Sigmoid colon (tissue), 7 donors: ENCODE measurements at places on chromosomes 2 and 18. TPM values are rescaled to one million over a fixed set of nuclear protein-coding genes. Genes with fewer than 3 reads are reported as not detected.

Gene ALPG
- polyA plus RNA-seq, result 0.10 TPM

Gene RNU2-63P
- polyA plus RNA-seq, result not detected

Gene DIS3L2
- 17.5 TPM for polyA plus RNA-seq

Gene AGXT
- polyA plus RNA-seq, result 1.6 TPM

Gene PIEZO2
- polyA plus RNA-seq, result 1.4 TPM

Gene AP1S3
- 4.0 TPM for polyA plus RNA-seq

Gene MYOM1
- 3.3 TPM for polyA plus RNA-seq

Gene MDH1
- 246 TPM for polyA plus RNA-seq

Gene RAB27B
- 6.0 TPM for polyA plus RNA-seq

Gene METTL21A
- polyA plus RNA-seq, result 22.8 TPM

Gene SH3BP4
- polyA plus RNA-seq, result 4.8 TPM

Gene SKA1
- 5.4 TPM for polyA plus RNA-seq

Gene DTNA
- polyA plus RNA-seq, result 3.8 TPM

Gene TMEM37
- 96.9 TPM for polyA plus RNA-seq

Gene CHCHD5
- 43.0 TPM for polyA plus RNA-seq

Gene ITM2C
- 498 TPM for polyA plus RNA-seq

Gene IL18R1
- polyA plus RNA-seq, result 3.9 TPM

DNA sequence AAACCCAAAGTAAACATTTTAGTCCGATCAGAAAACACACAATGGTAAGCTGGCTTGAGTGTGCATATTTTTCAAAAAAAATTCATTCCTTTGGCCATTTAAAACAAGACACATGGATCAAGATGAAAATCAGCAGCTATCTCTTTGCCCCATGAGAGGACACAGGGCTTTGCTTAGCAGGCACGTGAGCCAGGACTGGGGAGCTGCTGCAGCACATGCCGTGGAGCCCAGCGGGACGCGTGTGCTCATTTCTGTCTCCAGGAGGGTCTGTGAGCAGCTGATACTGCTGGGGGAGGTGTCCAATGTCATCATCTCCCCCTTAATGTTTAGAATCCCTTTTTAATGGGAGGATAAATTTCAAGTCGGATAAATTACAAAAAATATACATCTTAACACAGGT, 49.8 kb upstream of the CNGA3 start:
- no peaks in the 10 kb centered on the region for H3K4me1 ChIP-seq
- no peak overlapping the region for H3K27ac ChIP-seq
- H3K4me3 ChIP-seq, result no peak overlapping the region
- DNase-seq, result no peak
- no peaks in the 10 kb centered on the region for H3K27me3 ChIP-seq

DNA sequence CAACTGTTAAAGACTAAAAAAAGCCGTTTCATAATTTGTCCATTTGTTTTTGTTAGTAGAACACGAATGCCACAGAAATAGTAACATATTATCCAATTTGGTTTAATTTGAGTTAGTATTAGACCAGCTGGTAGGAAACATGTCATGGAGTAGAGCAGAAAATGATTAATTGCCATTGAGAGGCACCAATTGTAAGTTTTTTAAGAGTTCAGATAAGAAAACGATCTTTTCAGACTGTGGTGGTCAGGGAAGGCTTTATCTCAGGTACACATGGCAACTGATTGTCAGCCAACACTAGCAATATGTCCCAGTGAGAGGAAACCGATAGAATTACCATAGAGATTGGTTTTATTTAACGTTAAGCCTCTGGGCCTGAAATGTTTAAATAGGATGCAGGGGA, 438.2 kb upstream of the MAP2 start:
- no peaks in the 10 kb centered on the region for H3K4me1 ChIP-seq
- no peak overlapping the region for H3K4me3 ChIP-seq
- no peak overlapping the region for H3K27ac ChIP-seq
- H3K27me3 ChIP-seq, result no peaks in the 10 kb centered on the region
- H3K36me3 ChIP-seq, result no peaks in the 10 kb centered on the region

GRCh38 chr18:62992877-62993365, 277.6 kb downstream of the PHLPP1 start:
- no peak for DNase-seq
- no peak overlapping the region for H3K27ac ChIP-seq
- no peak overlapping the region for H3K4me3 ChIP-seq
- H3K36me3 ChIP-seq, result no peaks in the 10 kb centered on the region

GRCh38 chr2:206641226-206641625, 1.1 kb upstream of the FAM237A start:
- no peaks in the 10 kb centered on the region for H3K36me3 ChIP-seq
- peaks cover 30% of the 10 kb centered on the region for H3K27me3 ChIP-seq
- H3K4me3 ChIP-seq, result no peak overlapping the region
- no peaks in the 10 kb centered on the region for H3K4me1 ChIP-seq
- no peak overlapping the region for H3K27ac ChIP-seq

DNA sequence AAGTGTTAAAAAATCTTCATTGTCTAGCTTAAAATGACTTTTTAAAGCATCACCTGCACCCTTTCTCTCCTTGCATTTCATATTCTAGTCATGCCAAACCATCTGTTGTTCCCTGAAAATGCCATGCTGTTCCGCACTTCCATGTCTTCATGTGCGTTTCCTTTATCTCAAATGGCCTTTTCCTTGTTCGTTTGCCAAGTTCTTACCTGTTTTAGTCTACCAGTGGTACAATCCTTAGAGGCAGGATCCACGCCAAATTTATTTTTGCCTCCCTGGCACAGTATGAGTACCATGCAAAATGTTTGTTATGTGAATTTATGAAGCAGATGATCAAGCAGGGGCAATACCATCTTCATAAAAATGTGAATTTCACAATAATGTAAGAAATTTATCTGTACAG, 37.0 kb downstream of the TMEFF2 start:
- no peaks in the 10 kb centered on the region for H3K27me3 ChIP-seq
- no peak overlapping the region for H3K27ac ChIP-seq
- H3K4me1 ChIP-seq, result peaks cover 5% of the 10 kb centered on the region
- no peaks in the 10 kb centered on the region for H3K36me3 ChIP-seq

DNA sequence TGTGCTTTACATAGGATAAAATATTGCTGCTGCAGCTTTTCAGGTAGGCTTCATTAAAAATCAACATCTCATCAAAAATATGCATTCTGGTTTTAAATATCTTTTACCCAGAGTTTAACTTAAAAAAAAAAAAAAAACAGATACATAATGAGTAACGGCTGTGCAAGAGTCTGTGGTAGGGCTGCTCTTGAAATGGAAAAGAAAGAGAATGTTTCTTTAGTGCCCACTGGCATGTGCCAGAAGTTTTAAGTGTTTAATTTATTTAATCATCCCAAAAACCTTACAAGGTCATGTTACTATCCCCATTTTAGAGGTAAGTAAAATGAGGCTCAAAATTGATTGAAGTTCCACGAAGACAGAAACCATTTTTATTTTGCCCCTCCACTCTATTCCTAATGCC, 92.1 kb downstream of the SLC8A1 start:
- no peaks in the 10 kb centered on the region for H3K27me3 ChIP-seq
- no peak for DNase-seq
- no peak overlapping the region for H3K4me3 ChIP-seq
- no peaks in the 10 kb centered on the region for H3K36me3 ChIP-seq
- peaks cover 31% of the 10 kb centered on the region for H3K4me1 ChIP-seq

DNA sequence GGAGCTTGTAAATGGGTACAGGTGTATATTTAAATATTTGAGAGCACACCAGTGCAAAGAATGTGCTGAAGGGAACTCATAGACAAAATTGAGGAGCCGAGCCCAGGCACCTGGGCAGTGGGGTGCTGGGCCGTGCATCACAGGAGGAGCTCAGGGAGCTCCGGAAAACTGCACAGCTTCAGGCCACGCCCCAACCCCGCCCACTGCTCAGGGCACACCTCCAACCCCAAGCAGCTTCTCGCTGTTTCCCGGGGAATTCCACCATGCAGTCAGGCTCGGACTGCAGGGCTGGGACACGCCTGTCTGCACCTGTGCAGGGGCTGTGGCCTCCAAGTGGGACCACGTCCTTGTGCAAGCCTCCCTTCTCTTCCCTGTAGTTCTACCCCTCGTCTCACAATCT, 243.0 kb downstream of the HDAC4 start:
- no peaks in the 10 kb centered on the region for H3K27me3 ChIP-seq
- no peak overlapping the region for H3K27ac ChIP-seq
- DNase-seq, result peak; percentile 71
- peaks cover 67% of the 10 kb centered on the region for H3K36me3 ChIP-seq
- H3K4me3 ChIP-seq, result no peak overlapping the region

DNA sequence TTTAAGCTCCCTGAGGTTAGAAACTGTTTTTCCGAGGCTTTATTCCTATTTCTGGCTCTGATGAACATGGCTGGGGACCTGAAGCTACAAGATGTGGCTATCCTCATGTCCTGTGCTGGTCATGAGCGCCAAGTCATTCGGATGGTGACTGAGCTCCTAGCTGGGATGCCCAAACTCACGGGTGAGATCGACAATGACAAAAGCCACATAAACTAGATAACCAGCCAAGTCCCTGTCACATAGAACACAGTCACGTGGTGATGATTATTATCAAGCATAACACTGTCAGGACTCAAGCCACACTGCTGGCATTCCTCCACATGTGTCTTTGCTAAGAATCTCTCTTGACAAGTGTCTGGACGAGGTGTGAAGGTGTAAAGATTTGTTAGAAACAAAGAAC, 274.9 kb downstream of the CLIP4 start:
- no peaks in the 10 kb centered on the region for H3K36me3 ChIP-seq
- no peak overlapping the region for H3K4me3 ChIP-seq
- H3K27ac ChIP-seq, result no peak overlapping the region
- no peak for DNase-seq
- H3K4me1 ChIP-seq, result no peaks in the 10 kb centered on the region
- H3K27me3 ChIP-seq, result no peaks in the 10 kb centered on the region

GRCh38 chr18:34031810-34032209, 192.9 kb downstream of the NOL4 start:
- DNase-seq, result no peak
- no peaks in the 10 kb centered on the region for H3K4me1 ChIP-seq
- no peak overlapping the region for H3K4me3 ChIP-seq
- no peaks in the 10 kb centered on the region for H3K36me3 ChIP-seq

- H3K4me3 ChIP-seq, result no peak overlapping the region
- no peak overlapping the region for H3K27ac ChIP-seq
- no peaks in the 10 kb centered on the region for H3K36me3 ChIP-seq
- H3K27me3 ChIP-seq, result no peaks in the 10 kb centered on the region
- H3K4me1 ChIP-seq, result peaks cover 10% of the 10 kb centered on the region
Measured at GRCh38 chr2:145065342-145065741, 545.4 kb upstream of the ZEB2 start.

- peak within 1 kb of the TSS; percentile 76 for H3K27ac ChIP-seq
- H3K36me3 ChIP-seq, result no peaks in the 10 kb centered on the region
- H3K4me3 ChIP-seq, result peak within 1 kb of the TSS; percentile 80
Measured at GRCh38 chr2:60553495-60554073, at the start of gene BCL11A. BCL11A (minus strand) TSS chr2:60553654; CDS start chr2:60553270, 384 bp downstream.

GRCh38 chr2:85165088-85165690, 32.0 kb downstream of the TCF7L1 start:
- no peak overlapping the region for H3K27ac ChIP-seq
- no peak for DNase-seq
- no peaks in the 10 kb centered on the region for H3K4me1 ChIP-seq
- H3K27me3 ChIP-seq, result no peaks in the 10 kb centered on the region
- no peak overlapping the region for H3K4me3 ChIP-seq

DNA sequence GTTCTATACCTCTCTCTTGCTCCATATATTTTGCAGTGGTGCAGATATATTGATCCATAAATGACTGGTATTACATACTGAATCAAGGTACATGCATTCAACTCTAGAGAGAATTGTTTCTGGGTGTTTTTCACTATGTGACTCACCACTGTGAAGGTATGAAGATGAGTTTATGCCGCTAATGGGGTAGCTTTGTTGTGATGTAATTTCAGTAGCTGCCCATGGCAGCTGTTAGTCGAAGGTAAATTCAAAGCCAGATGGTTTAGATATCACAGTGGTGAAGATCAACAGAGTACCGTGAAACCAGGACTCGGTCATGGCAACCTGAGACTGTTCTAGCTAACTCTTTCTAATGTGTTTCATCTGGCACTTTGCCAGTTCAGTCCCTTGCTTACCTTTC, 50.4 kb downstream of the PKP4 start:
- no peak for DNase-seq
- H3K27ac ChIP-seq, result no peak overlapping the region
- peaks cover 8% of the 10 kb centered on the region for H3K4me1 ChIP-seq
- H3K27me3 ChIP-seq, result no peaks in the 10 kb centered on the region
- no peak overlapping the region for H3K4me3 ChIP-seq

- H3K4me1 ChIP-seq, result no peaks in the 10 kb centered on the region
- no peaks in the 10 kb centered on the region for H3K27me3 ChIP-seq
- H3K27ac ChIP-seq, result no peak overlapping the region
- no peak overlapping the region for H3K4me3 ChIP-seq
Measured at GRCh38 chr18:78126106-78126505, 853.5 kb upstream of the SALL3 start.

GRCh38 chr2:27870724-27871123, 19.5 kb downstream of the RBKS start:
- H3K4me3 ChIP-seq, result no peak overlapping the region
- H3K27ac ChIP-seq, result no peak overlapping the region
- no peaks in the 10 kb centered on the region for H3K4me1 ChIP-seq
- no peaks in the 10 kb centered on the region for H3K36me3 ChIP-seq
- no peaks in the 10 kb centered on the region for H3K27me3 ChIP-seq
